ENCODE measurements at places on chromosomes 11 and 22.
A peak's percentile ranks its signal among the peaks of the same experiment; 100 is the strongest.

GRCh38 chr11:114027391-114027790, 32.1 kb upstream of the ZBTB16 start:
- H3K27me3 ChIP-seq = peaks cover 1% of the 10 kb centered on the region
- H3K27ac ChIP-seq = no peak overlapping the region

DNA sequence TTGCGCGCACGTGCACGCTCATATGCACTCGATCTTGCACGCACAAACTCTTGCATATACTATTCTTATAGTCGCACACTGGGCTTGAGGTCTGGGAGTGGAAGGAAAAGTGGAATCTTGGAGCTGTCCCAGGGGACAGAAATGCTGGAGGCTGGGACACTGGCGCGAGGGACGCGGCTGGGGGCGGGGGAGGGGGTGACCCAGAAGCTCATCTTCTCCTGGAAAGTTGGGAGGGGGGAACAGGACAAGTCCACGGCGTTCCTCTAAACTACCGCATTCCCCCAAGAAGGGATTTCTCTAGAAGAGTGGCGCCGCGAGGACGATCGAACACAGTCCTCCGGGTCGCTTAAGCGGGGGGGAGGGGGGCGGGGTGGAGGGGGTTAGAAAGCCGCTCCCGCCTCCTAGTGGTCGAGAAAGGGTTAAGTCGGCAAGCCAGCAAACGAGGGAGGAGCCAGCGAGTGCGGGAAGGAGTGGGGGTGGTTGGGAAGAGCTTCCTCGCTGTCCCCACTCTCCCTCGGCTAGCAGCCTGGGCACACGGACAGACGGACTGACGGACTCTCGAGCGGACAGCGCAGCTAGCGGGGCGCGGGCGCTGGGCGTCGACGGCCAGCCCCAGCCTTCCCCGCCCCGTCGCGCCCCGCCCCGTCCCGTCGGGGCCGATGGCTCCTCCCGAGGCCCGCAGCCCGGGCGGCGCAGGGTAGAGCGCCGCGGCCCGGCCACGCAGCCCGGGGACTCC, at the start of gene RTN4RL2:
RTN4RL2 (plus strand) TSS at position 507 of the 736 bp plus-strand sequence. CDS start 338 bp downstream, outside the sequence.
- peaks cover 38% of the 10 kb centered on the region for H3K27me3 ChIP-seq
- no peak within 1 kb of the TSS for H3K27ac ChIP-seq
- peak within 1 kb of the TSS; percentile 88 for H3K4me3 ChIP-seq
- peak; percentile 51 for DNase-seq
- H3K4me1 ChIP-seq = peaks cover 21% of the 10 kb centered on the region

DNA sequence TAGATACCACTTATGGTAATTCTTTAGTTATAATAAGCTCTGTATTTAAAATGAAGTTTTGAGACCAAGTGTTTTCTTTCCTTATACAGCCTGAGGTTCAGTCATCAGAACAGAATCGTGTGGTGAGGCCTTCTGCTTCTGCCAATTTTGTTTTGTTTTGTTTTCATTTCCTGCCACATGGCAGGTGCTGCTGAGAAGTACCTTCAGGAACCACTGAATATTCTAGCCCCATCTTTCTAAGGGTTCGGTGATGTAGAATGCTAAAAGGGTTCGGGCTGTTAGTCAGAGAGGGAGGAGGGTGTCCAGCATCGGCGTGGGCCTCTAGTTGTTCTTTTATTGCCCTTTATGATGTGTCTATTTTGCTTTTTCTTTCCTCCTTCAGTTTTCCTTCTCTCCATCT, 25.8 kb downstream of the TNRC6B start:
- no peaks in the 10 kb centered on the region for H3K36me3 ChIP-seq
- H3K27ac ChIP-seq = no peak overlapping the region
- DNase-seq = no peak
- H3K4me3 ChIP-seq = no peak overlapping the region
- H3K4me1 ChIP-seq = peaks cover 18% of the 10 kb centered on the region

GRCh38 chr11:68523743-68524142, 63.2 kb downstream of the PPP6R3 start:
- no peak for DNase-seq
- H3K4me1 ChIP-seq = peaks cover 67% of the 10 kb centered on the region
- no peaks in the 10 kb centered on the region for H3K27me3 ChIP-seq
- H3K27ac ChIP-seq = peak overlapping the region; percentile 99
- H3K4me3 ChIP-seq = no peak overlapping the region

DNA sequence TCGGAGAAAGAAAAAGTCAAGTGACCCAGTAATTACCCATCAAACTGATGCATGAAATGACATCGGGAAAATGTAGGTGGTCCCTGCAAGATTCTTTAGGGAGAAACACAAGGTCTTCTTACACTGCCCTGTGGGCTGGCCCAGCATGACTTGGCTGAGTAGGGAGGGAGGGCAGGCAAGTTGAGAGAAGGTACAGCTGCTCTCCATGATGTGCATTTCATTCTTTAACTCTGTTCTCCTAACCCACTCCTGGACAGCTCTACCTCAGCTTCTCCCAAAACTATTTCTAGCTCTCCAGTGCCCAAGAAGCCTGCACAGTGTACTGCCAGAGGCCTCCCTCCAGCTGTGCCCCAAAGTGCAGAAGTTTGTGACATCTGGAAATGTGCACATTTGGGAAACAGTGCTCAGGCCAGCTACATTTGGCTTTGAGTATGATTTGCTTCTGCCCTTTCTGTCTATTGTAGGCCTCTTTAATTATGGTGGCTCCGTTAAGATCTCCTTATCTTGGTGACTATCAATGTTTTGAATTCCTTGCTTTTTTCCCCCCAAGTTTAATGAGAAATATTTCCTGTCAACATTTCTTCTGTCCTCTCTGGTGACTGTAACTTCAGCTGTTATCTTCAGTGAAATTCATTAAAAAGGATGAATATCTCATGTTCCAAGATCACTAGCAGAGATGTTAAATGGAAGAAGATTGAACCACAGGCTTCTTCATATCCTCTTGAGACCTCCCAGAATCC, 26.7 kb upstream of the PRSS23 start:
- DNase-seq = no peak
- no peak overlapping the region for H3K27ac ChIP-seq
- no peaks in the 10 kb centered on the region for H3K36me3 ChIP-seq
- H3K27me3 ChIP-seq = no peaks in the 10 kb centered on the region
- peaks cover 6% of the 10 kb centered on the region for H3K4me1 ChIP-seq

DNA sequence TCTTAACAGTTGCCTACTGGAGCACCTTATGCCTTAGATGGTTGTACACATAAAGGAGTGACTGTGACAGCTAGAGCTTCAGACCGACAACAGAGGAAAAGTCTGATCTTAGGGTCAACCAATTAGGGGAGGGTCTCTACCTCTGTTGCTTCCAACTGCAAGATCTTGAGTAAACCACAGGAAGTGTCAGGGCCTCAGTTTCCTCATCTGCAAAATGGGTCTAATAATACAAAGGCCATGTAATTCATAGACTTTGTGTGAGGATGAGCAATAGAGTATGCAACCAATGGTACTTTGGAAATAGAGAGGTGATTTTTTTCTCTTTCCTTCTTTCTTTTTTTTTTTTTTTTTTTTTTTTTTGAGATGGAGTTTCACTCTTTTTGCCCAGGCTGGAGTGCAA, 16.4 kb upstream of the ANO1 start:
- no peaks in the 10 kb centered on the region for H3K27me3 ChIP-seq
- no peak overlapping the region for H3K4me3 ChIP-seq
- H3K4me1 ChIP-seq = peaks cover 10% of the 10 kb centered on the region
- no peak overlapping the region for H3K27ac ChIP-seq

- DNase-seq = peak; percentile 72
- peak overlapping the region; percentile 95 for H3K27ac ChIP-seq
- H3K4me3 ChIP-seq = peak overlapping the region; percentile 72
These were observed 16.1 kb downstream of the LRP5 start for GRCh38 chr11:68328374-68329091.

DNA sequence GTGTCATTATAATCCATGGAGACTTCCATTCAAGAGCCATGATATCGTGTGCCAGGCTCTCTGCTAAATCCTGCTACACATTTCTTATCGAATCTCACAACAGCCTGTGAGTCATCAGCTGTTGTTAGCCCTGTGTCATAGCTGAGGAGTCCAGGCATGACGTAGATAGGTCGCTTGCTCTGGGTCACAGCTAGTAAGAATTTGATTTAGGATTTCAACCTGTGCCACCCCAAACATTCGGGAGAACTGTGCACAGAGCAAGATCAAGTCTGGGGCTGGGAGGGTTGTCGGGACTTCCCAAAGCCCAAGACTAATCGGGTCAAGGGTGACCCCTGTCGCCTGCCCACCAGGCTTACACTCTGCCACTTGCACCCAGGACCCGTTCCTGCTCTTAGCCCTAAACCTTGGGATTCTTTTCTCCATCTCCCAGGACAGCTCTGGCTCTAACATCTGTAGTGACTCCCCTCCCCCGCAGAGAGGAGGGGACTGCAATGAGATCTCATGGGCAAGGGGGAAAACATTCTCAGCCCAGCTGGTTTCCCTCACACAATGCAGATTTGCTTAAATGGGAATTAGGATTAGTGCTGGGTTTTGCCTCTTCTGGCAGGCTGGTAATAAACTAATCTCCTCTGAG, 34.3 kb downstream of the TSPAN18 start:
- peaks cover 60% of the 10 kb centered on the region for H3K4me1 ChIP-seq
- H3K36me3 ChIP-seq = peaks cover 38% of the 10 kb centered on the region
- no peak overlapping the region for H3K27ac ChIP-seq

DNA sequence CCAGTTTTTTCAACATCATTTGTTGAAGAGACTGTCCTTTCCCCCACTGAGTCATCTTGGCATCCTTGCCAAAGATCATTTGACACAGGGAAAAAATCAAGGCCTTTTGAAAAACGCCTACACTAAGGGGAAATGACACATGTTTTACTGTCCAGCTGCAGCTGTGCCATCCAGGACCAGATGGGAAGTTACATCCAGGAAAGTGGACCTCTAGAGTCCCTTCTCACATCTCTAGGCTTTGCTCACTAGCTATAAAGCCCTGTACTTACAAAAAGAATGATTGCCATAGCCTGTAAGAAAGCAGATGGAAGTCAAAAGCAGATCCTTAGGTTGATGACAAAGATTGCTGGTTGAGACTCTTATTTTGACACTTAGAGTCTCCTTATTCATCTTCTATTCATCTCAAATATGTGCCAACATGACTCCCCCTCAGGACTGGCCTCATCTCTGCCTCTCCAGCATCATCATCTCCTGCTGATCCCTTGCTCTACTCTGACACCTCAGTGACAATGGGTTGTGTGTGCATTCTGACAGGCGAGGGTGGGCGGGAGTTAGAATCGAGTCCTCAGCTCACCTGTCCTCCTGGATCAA, 22.8 kb downstream of the OSBP2 start:
- DNase-seq = no peak
- no peaks in the 10 kb centered on the region for H3K36me3 ChIP-seq
- no peak overlapping the region for H3K4me3 ChIP-seq
- no peaks in the 10 kb centered on the region for H3K4me1 ChIP-seq
- peaks cover 7% of the 10 kb centered on the region for H3K27me3 ChIP-seq
